ELR (cell line): ENCODE measurements at places on chromosomes 1 and 21.

DNA sequence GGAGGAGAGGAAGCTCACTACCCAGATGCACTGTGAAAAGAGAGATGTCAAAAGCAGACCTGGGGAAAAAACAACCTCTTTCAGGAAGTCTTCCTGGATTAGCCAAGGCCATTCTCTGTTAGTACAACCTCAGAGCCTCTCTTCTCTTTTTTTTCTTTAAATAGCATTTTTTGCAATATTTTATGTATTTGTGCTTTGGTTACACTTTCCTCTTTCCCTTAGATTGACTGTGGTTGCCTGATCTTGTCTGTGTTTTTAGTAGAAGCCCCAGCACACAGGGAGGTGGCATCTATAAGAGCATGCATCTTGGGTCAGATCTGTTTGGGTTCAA lies 18.8 kb downstream of the SLC26A9 start:
- no peak for DNase-seq

- no peak for DNase-seq
Measured at GRCh38 chr1:16338961-16339360, 13.3 kb downstream of the FBXO42 start.

DNA sequence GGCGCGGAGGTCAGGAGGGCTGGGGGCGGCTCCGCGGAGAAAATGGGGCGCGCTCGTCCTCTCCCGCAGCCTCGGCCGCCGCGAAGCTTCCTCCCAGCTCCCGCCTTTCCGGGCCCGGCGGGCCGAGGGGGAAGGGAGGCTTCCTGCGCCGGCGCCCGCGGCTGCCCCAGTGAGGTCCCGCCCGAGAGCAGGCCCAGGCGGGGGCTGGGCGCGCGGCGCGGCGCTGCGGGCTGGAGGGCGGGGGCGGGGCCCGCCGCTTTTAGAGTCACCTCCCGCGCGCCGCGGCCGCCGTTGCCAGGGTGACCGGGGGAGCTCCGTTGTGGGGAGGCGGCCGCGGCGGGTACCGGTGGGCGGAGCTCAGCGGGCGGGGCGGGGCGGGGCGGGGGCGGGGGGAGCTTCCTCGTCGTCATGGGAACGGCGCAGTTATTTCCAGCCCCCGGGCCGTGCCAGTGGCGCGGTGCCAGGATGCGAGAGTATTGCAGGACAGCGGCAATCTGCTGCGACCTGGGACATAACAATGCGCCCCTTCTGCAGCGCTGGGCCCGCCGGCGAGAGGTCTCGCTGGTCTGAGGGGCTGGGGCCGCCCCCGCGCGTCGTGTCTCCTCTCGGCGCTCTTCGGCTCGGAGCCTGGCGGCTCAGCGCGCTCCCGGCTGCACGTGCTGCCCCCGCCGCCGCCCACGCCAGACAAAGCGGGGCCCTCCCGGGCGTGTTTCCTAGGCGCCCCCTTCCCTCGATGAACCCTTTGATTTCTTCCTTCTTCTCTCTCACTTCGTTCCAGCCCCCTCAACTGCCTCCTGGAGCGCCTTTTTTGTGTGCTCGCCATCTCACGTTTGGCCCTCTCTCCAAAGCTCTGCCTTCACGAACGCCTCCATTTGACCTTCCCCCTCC lies 16.9 kb downstream of the IER5 start:
- peak; percentile 90 for DNase-seq

- peak; percentile 85 for DNase-seq
Measured at GRCh38 chr1:27044613-27045151, 32.0 kb upstream of the TENT5B start.

GRCh38 chr1:156795787-156796186 lies 20.9 kb downstream of the SH2D2A start:
- no peak for DNase-seq

DNA sequence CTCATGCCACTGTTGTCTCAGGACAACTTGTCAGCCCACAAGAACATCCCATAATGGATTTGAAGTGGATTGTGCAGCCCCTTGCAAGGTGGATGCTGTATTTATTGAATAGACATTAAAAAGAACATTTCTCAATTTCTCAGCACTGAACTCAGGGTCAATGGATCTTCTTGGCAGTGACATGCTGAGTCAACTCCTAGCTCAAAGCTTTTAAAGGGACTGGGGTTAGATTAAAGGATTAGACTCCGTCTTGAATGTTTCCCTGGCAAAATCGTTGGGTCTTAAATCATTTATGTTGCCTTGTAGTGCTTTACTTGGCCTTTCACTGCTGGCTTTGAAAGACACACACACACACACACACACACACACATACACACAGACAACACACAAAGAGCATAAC lies 221.6 kb upstream of the PBX1 start:
- DNase-seq = no peak

GRCh38 chr1:196317535-196318522 lies 290.4 kb downstream of the KCNT2 start:
- DNase-seq = peak; percentile 58

GRCh38 chr1:167714098-167714438 lies 7.7 kb upstream of the MPZL1 start:
- no peak for DNase-seq
